ENCODE measurements at places on chromosomes 6 and 20. TPM values are rescaled to one million over a fixed set of nuclear protein-coding genes. Genes with fewer than 3 reads are reported as not detected.
A peak's percentile ranks its signal among the peaks of the same experiment; 100 is the strongest.

The EDEM2 gene
- total RNA-seq, result 16.5 TPM

- H3K4me3 ChIP-seq, result no peak overlapping the region
- H3K4me1 ChIP-seq, result peaks cover 43% of the 10 kb centered on the region
- no peak for DNase-seq
- peak overlapping the region; percentile 74 for H3K27ac ChIP-seq
- H3K27me3 ChIP-seq, result no peaks in the 10 kb centered on the region
Measured at GRCh38 chr20:53330601-53331140, 263.0 kb downstream of the ZNF217 start.

The DDAH2 gene
- 143 TPM for total RNA-seq

- no peaks in the 10 kb centered on the region for H3K27me3 ChIP-seq
- H3K36me3 ChIP-seq, result no peaks in the 10 kb centered on the region
- H3K4me3 ChIP-seq, result no peak overlapping the region
- H3K27ac ChIP-seq, result no peak overlapping the region
Measured at GRCh38 chr20:9269280-9269971, 200.5 kb downstream of the PLCB4 start.

The SLC44A4 gene
- total RNA-seq, result 0.66 TPM

- H3K4me1 ChIP-seq, result peaks cover 10% of the 10 kb centered on the region
- H3K27ac ChIP-seq, result no peak overlapping the region
Measured at GRCh38 chr6:106739387-106739786, 110.0 kb downstream of the QRSL1 start.

DNA sequence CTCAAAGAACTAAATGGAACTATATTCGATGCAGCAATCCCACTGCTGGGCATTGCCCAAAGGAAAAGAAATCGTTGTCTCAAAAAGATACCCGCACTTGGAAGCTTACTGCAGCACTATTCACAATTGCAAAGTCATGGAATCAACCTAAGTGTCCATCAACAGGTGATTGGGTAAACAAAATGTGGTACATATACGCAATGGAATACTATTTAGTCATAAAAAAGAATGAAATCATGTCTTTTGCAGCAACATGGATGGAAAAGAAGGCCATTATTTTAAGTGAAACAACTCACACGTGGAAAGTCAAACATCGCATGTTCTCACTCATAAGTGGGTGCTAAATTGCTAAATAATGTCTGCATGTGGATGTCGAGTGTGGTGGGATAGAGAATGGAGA is 70.9 kb upstream of the MPC1 start:
- no peaks in the 10 kb centered on the region for H3K4me1 ChIP-seq
- no peak overlapping the region for H3K4me3 ChIP-seq
- no peaks in the 10 kb centered on the region for H3K27me3 ChIP-seq
- no peak overlapping the region for H3K27ac ChIP-seq

DNA sequence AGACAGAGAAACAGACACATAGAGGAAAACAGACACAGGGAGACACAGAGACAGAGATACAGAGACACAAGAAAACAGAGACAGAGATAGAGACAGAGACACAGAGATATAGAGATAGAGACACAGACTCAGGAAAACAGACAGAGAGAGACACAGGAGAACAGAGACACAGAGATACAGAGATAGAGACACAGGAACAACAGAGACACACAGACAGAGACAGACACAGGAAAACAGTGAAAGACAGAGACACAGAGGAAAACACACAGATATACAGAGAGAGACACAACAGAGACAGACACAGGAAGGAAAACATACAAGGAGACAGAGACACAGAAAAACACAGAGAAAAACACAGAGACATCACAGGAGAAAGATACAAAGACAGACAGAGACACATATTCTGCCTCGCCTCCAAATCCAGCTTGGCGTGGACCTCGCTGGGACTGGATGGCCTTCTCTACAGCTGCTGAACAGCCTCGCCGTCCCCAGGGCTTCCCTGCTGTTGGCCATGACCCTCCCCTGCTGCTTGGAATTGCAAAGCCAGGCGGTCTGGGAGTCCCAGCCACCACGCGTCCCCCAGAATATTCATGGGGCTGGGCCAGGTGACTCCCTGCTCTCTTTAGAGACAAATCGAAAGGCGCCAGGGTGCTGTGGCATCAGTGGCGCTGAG is 36.8 kb downstream of the NTSR1 start:
- no peak overlapping the region for H3K4me3 ChIP-seq
- peaks cover 11% of the 10 kb centered on the region for H3K27me3 ChIP-seq

GRCh38 chr6:121664158-121664557 is 228.7 kb downstream of the GJA1 start:
- no peaks in the 10 kb centered on the region for H3K27me3 ChIP-seq
- H3K4me1 ChIP-seq, result peaks cover 7% of the 10 kb centered on the region
- H3K36me3 ChIP-seq, result no peaks in the 10 kb centered on the region
- no peak overlapping the region for H3K4me3 ChIP-seq

- peak overlapping the region; percentile 58 for H3K27ac ChIP-seq
- no peak overlapping the region for H3K4me3 ChIP-seq
- peaks cover 63% of the 10 kb centered on the region for H3K4me1 ChIP-seq
- H3K27me3 ChIP-seq, result no peaks in the 10 kb centered on the region
Measured at GRCh38 chr6:149337320-149337719, 19.8 kb downstream of the TAB2 start.

DNA sequence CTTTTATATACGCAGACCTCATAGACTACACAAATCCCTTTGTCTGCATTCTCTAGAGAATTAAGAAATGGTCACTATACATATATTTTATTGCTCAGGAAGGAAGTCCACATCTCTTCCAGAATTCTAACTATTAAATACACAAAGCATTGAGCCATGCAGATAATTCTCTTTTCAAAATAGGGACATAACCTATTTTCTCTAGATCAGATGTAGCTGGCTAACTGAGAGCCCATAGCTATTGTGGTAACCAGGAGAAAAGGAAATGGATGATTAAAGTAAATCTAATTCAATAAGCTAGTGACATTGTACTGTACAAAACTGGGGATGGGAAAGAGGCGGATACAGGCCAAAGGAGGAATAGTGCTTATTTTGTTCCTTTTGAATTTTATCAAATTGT is 137.2 kb downstream of the BACH2 start:
- H3K27ac ChIP-seq, result peak overlapping the region; percentile 87
- no peak overlapping the region for H3K4me3 ChIP-seq
- no peaks in the 10 kb centered on the region for H3K36me3 ChIP-seq
- H3K27me3 ChIP-seq, result no peaks in the 10 kb centered on the region

- peaks cover 20% of the 10 kb centered on the region for H3K36me3 ChIP-seq
Measured at GRCh38 chr20:433300-433975, 25.3 kb downstream of the RBCK1 start.

DNA sequence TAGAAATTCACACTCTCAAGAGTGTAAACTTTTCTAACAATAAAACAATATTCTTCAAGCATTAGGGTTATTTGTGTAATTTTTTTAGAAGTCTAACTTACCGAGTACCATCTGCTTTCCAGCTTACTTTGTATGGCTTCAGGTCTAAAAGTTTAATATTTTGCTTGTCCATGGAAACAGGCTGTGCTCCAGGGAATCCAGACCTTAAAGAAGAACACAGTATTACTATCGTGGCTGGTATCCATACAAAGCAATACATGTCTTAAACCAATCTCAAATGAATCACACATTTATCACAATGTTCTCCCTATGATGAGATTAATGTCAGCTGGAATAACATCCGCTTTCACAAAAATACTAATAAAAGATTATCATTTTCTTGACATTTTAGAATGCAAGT is 73.0 kb downstream of the RNGTT start:
- H3K4me1 ChIP-seq, result peaks cover 3% of the 10 kb centered on the region
- no peak overlapping the region for H3K27ac ChIP-seq
- no peaks in the 10 kb centered on the region for H3K27me3 ChIP-seq
- H3K4me3 ChIP-seq, result no peak overlapping the region
- no peak for DNase-seq

The WASF1 gene
- total RNA-seq, result 73.0 TPM

DNA sequence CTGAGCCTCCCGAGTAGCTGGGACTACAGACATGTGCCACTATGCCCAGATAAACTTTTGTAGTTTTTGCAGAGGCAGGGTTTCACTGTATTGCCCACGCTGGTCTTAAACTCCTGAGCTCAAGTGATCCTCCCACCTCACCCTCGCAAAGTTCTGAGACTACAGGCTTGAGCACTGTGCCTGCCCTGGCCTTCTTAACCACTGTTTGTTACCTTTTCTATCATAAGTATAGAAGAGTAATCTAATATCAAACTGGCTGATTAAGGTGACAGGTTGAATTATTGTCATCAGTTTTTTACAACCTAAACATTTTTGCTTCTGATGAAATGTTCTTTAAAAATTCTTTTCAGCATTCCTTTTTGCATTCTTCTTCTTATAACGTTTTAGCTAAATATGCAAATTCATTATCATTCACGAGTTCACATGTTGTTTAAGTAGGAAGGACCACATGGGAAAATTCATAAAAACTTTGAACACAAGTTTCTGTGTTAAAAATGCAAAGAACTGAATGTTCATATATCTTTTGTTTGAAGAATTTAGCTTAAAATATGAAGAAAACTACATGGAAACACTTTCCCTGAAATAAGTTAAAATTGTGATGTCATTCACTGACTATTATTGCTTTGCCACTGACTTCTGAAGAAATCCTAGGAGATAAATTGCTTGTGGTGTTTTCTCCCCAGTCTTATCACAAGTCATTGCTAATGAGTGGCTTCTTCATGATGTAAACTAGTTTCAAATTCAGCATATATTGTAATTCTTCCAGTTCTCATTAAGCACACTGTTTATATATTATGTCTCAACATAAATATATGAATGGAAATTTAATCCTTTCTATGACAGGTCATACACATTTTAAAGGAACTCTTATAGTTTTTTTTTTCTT is 106.7 kb downstream of the ADGRB3 start:
- H3K27ac ChIP-seq, result no peak overlapping the region
- no peak for DNase-seq
- peaks cover 24% of the 10 kb centered on the region for H3K4me1 ChIP-seq

GRCh38 chr6:140051521-140052512 is 677.4 kb upstream of the CITED2 start:
- no peak for DNase-seq
- peaks cover 51% of the 10 kb centered on the region for H3K4me1 ChIP-seq
- H3K36me3 ChIP-seq, result no peaks in the 10 kb centered on the region
- no peak overlapping the region for H3K27ac ChIP-seq
- H3K27me3 ChIP-seq, result no peaks in the 10 kb centered on the region

The BPIFB2 gene
- not detected for total RNA-seq

DNA sequence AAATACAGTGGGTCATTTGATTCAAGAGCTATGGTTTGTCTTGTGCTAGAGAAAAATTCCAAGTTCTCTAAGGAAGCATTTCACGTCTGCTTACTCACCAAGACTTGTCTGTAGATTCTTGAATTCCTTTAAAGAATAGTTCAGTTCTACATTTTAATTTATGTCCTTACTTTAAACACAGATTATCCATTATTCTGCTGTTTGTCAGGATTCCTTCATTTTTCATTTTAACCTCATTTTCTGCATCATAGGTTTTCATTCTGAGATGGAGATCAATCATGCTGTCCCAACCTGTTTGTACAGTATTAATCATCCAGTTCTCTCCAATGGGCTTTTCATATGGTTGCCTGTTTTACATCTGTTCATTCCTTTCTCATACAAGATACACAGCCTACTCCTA is 24.5 kb upstream of the POPDC3 start:
- H3K27me3 ChIP-seq, result no peaks in the 10 kb centered on the region
- DNase-seq, result no peak

- no peak overlapping the region for H3K27ac ChIP-seq
- H3K27me3 ChIP-seq, result no peaks in the 10 kb centered on the region
- no peak overlapping the region for H3K4me3 ChIP-seq
- DNase-seq, result no peak
- H3K4me1 ChIP-seq, result peaks cover 19% of the 10 kb centered on the region
- H3K36me3 ChIP-seq, result peaks cover 9% of the 10 kb centered on the region
Measured at GRCh38 chr6:56570413-56571359, 72.0 kb downstream of the DST start.

The C6orf118 gene
- not detected for total RNA-seq

DNA sequence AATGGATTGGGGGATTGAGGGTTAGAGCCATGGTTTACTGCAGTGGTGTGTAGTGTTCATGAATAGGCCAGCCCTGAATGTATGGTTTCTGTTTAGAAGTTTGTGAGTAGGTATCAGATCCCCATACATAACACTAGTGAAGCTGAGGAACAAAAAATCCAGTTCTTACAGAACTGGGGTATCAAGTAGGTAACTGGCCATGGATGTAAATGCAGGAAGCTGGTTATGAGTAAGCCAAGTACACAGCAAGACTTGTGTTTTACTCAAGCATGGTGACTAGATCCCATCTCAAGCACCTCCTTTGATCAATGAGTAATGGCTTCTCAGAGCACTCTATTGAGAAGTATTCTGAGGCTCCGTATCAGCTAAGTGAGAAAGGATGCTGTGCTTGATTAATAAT is 613.7 kb upstream of the FLRT3 start:
- DNase-seq, result no peak
- H3K4me3 ChIP-seq, result no peak overlapping the region
- H3K27ac ChIP-seq, result peak overlapping the region; percentile 41
- peaks cover 52% of the 10 kb centered on the region for H3K4me1 ChIP-seq

DNA sequence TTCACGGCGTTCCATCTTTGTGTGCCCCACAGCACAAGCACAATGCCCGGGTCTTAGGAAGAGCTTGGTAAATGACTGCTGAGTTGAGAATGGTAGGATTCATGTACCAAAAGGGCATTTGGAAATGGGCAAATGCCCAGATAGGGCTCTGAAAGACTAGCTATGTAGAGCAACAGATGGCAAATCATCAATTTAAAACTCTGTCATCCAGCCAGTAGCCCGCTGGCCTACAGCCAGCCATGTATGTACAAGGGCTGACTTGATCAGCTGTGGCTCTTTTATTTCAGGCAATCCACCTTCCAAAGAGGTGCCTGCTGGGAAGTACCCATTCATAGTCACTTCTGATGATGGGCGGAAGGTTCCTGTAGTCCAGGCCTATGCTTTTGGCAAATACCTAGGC is 35.1 kb downstream of the NT5E start:
- H3K36me3 ChIP-seq, result no peaks in the 10 kb centered on the region
- no peaks in the 10 kb centered on the region for H3K27me3 ChIP-seq
- no peak for DNase-seq
- no peaks in the 10 kb centered on the region for H3K4me1 ChIP-seq
- H3K27ac ChIP-seq, result no peak overlapping the region
- no peak overlapping the region for H3K4me3 ChIP-seq

DNA sequence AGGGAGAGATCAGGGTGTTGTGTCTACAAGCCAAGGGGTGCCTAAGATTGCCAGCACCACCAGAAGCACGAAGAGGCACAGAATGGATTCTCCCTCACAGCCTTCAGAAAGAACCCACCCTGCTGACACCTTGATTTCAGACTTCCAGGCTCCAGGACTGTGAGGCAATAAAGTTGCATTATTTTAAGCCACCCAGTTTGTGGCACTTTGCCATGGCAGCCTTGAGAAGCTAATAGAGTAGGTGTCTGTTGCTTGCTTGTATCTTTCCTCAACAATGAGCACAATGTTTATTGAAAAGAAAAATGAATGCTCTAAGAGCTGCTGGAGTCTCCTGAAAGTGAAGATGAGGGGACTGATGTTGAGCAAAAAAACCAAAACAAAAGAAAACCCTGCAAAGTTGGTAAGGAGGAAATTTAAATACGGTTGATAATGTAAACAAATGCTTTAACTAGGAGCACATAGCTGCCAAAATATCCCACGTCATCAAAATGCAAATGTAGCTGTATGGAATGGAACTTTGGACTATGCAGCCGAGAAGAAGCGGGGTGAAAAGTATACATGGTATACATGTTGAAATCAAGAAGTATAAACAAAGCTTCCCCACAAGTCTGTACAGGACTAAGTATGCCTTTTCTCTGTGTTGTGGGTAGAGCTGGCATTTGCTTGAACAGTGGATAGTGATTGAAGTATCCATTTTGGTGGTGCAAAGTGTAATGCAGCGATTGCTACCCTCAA is 8.0 kb downstream of the IL20RA start:
- H3K27ac ChIP-seq, result no peak overlapping the region
- H3K27me3 ChIP-seq, result peaks cover 26% of the 10 kb centered on the region
- H3K4me3 ChIP-seq, result no peak overlapping the region
- H3K4me1 ChIP-seq, result no peaks in the 10 kb centered on the region
- peaks cover 3% of the 10 kb centered on the region for H3K36me3 ChIP-seq
- DNase-seq, result no peak

The SAMHD1 gene
- 10.3 TPM for total RNA-seq

Data from mesothelial cell of epicardium (in vitro differentiated cells).